ENCODE measurements at places on chromosomes 6 and 20.

DNA sequence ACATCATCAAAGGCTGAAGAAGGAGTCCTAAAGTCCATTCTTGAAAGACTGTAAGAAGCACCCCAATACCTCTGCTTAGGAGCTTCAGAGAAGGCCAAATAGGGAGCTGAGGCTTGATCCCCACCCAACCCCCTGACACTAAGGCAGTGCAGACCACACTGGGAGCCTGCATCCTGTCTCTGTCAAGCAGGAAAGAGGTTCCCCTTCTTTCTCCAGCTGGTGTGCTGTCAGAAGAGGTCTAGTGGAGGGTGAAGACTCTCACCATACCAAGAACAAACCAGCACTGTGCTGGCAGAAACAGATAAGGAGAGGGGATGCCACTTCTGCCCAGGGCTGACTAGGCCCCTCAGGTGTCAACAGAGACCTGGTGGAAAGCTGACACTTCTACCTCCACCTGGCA lies 19.9 kb downstream of the GZF1 start:
- DNase-seq, result no peak

DNA sequence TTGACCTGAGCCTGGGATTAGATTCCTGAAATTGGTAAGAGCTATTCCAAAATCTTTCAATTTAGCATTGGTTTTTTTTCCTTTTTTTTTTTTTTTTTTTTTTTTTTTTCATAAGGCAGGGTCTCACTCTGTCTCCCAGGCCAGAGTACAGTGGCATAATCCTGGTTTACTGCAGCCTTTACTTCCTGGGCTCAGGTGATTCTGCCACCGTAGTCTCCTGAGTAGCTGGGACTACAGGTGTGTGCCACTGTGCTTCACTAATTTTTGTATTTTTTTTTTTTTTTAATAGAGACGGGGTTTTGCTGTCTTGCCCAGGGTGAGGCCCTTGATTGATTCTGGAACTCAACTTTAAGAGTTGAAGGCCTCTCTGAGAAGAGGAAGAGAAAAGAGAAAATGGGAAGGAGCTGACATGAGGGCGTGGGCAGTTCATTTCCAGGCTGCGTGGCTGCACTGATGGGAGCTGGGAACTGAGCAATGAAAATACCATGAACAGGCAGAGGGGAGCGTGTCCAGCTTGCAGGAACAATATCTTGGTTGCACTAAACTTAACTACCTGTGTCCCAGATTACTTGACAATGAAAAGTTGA lies 24.6 kb downstream of the KDM1B start:
- DNase-seq, result no peak

DNA sequence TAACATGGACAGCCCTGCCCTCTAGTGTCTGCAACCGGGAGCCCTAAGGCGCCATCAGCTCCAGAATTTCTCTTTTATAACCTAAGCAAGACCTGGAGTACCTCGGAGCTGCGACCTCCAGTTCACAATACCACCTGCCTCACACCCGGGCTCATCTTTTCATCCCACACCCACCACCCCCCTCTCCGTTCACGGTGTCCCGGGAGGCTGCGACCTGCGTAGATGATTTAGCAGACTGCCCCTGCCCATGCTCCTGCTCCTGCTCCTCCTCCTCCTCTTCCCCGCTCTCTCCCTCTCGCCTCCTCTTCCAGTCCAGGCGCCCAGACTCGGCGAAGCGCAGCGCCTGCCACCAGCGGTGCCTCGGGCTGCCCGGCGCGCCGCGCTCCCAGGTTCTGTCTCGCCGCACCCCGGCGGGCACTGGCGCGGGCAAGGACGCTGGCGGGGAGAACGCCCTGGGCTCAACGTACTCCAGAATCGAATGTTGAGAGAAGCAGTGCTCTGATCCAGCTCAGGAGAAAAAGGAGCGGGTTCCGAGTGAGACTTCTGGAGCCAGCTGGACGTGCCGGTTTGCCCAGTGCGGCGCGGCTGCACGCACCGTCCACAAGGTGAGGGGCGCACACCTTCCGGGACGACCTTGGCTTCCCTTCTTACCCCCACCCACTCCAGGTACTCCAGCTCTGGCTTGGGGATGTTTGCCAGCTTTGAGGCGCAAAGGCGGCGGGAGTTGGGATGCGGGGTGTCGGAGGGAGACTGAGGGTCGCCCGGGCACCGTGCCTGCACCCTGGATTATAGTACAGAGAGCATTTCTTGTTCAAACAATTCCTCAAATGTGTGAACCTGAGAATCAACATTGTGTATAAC lies at the start of gene HTR1E:
TSS of gene HTR1E (plus strand) at position 310 of the 861 bp plus-strand sequence. CDS start 77,807 bp downstream, outside the sequence.
- DNase-seq, result peak; percentile 85

GRCh38 chr20:64257107-64257757 lies 1.7 kb downstream of the PCMTD2 start:
- DNase-seq, result no peak

GRCh38 chr20:17916433-17916891 lies 52.1 kb downstream of the SNX5 start:
- DNase-seq, result no peak

GRCh38 chr20:45985573-45985972 lies 13.6 kb upstream of the ZNF335 start:
- no peak for DNase-seq

- no peak for DNase-seq
These were observed 152.0 kb downstream of the PTPRK start for GRCh38 chr6:128368213-128368944.

DNA sequence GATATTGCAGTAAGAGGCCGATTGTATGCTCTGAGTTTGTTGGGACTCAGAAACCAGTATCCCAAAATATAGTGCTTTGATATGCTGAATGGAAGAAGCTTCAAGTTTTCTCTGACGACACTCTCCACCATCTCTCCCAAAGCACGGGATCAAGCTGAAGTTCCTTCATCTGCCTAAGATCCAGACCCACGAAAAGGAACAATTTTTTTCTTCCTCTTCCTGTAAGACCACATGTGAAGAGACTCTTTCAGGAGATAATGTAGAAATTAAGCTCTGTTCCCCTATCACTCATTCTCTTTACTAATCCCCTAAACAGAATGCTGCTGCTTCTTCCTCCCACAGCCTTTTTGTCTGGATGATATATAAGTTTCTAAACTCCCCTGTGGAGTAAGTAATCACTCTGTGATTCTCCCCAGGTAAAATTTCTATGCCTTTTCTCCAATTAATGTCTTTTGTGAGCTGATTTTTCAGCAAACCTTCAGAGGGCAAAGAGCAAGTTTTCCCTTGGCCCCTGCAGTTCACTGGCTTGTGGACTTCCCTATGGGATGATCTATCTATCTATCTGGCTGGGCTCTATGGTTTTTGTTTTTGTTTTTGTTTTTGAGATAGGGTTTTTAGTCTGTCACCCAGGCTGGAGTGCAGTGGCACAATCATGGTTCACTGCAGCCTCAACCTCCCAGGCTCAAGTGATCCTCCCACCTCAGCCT lies 13.5 kb upstream of the PNRC1 start:
- DNase-seq, result no peak

DNA sequence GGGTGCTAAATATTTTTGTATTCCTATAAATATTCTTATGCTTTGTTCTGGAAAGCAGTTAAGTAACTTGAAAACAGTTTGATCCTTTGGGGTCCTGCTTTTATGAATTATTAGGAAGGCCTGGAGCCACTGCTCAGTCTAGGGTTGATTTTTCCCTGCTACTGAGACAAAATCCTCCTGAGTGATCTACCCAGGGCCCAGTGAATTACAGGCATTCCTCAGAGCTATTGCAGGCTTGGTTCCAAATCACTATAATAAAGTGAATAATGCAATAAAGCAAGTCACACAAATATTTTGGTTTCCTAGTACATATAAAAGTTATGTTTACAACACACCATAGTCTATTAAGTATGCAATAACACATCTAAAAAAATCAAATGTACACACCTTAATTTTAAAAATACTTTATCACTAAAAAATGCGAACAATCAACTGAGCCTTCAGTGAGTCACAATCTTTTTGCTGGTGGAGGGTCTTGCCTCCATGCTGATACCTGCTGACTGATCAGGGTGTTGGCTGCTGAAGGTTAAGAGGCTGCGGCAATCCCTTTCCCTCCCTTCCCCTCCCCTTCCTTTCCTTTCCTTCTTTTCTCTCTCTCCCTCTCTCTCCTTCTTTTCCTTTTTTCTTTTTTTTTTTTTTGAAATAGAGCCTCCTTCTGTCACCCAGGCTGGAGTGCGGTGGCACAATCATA lies 43.0 kb downstream of the DNAAF9 start:
- DNase-seq, result no peak

- DNase-seq, result no peak
These were observed 509.9 kb upstream of the ID4 start for GRCh38 chr6:19327241-19327640.
